Stimulated activated CD4-positive, alpha-beta T cell treated with anti-CD3 and anti-CD28 coated beads, Interleukin-4, amount 100 ng/mL, for 4 hours (primary cell): ENCODE measurements at places on chromosomes 13 and 19.

GRCh38 chr19:10737722-10738121, 19.8 kb downstream of the DNM2 start:
- no peak for DNase-seq

DNA sequence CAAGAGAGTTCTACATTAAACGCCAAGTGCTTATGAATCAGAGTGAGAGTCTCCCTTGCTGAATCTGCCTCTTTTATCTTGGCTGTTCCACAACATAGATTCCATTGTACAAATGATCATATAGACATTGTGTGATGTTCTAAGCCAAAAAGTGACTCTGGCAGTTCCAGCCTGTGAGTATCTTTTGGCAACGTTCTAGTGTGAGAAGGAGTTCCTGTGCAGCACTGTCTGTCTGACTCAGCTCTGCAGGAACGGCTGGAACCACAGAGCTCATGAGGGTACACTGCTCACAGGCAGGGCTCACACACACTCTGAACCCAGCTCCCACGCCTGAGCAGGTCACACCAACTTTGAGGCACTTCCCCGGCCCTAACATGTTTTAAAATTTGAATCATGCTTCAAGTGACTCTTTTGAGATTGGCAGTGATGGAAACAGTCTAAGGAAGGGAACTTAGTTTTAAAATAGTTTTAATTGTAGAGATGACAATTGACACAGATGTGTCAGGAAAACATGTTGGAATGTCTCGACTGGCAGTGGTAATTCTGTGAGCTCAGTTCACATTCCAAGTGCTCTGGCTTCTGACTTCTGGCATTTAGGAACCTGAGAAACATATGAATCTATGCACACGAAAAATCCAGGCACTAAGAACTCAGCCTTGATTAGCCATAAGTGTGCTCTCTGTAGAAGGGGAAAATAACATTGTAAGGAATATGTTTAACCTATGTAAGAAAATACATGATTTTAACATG, 272.0 kb downstream of the UQCRFS1 start:
- no peak for DNase-seq

DNA sequence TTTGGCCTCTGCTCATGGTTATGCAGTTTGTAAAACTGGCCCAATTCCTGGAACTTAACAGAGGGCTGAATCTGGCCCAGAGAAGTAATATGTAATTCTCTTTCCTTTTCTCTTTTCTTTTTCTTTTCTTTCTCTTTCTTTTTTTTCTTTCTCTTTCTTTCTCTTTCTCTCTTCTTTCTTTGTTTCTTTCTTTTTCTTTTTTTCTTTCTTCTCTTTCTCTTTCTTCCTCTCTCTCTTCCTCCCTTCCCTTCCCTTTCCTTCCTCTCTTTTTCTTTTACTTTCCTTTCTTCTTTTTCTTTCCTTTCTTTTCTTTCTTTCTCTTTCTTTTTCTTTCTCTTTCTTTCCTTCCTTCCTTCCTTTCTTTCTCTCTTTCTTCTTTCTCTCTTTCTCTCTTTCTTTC, 88.8 kb upstream of the SLITRK5 start:
- DNase-seq = no peak

GRCh38 chr19:1290196-1290702, 4.6 kb downstream of the EFNA2 start:
- no peak for DNase-seq

DNA sequence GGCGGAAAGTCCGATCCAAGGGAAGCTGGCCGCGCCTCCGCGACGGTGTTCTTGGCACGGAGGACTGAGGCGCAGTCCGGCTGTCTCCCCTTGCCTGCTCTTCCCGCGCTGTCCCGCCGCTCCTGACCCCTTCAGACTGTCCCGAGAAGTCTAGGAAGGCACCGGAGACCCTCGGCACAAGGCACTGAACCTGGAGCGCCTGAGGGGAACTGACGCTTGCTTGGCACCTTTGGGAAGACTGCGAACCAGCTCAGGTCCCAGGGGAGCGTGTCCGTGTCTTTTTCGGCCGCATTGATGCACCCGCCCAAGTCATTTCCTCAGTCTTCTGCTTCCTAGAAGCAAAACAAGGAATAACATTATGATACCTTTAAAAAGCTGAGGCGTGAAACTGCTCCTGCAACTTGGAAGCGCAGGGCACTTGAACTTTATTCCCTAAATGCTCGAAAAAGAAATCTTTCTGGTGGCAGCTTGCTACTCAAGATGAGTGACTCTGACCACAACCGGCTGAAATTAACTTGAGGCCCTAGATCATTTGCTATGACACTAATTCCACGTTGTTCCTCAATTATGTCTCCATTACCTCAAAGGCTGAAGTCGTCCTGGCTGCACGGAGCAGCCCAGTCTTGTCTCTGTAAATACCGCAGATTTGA, 735 bp upstream of the FLT1 start:
- DNase-seq = no peak

DNA sequence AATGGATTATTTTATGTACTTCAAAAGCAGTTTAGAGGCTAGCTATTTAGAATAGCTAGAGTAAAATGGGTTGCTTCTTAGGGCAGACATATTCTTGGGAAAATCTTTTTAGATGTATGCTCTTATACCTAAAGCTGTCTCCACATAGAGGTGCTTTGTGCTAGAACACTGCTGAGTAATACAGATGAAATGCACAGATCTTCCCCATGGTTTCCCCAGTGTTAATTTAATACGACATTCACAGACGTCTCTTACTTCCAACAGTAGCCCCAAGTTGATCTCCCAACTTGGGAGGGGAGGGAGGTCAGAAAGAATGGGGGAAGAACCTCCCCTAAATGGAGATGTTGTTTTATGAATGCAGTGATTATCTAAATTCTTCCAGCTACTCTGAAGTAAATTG, 16.9 kb downstream of the NALCN start:
- DNase-seq = no peak

- no peak for DNase-seq
Observed at GRCh38 chr13:65532231-65532630, 1697.9 kb downstream of the PCDH9 start.

GRCh38 chr19:18418029-18418482, 1.1 kb upstream of the SSBP4 start:
- DNase-seq = peak; percentile 45

DNA sequence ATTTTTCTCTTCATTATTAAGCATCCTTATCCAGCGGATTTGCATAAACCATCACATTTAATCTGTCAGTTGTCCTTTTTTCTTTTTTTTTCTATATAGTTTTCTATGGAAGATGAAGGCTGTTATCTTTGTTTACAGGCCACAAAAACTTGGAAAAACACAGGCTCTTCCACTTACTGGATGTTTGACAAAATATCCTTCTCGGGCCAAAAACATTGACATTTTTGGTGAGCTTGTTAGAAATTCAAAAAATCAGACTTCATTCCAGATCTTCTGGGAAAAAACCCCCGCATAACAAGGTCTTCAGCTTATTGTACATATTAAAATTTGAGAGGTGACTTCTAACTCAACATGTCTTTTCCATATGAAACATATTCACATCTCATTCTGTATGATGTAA, 13.8 kb downstream of the ZNF93 start:
- no peak for DNase-seq

- no peak for DNase-seq
Observed at GRCh38 chr13:97196340-97196739, 25.8 kb upstream of the MBNL2 start.

GRCh38 chr13:36157480-36157879, 26.3 kb upstream of the DCLK1 start:
- DNase-seq = no peak
